ENCODE measurements at places on chromosomes 2 and 18. TPM values are rescaled to one million over a fixed set of nuclear protein-coding genes. Genes with fewer than 3 reads are reported as not detected.

Gene POTEJ
- total RNA-seq = not detected

Gene FIGN
- total RNA-seq = 3.1 TPM

Gene ZSWIM2
- total RNA-seq = not detected

Gene RGPD8
- 1.1 TPM for total RNA-seq

Gene ERCC3
- 32.4 TPM for total RNA-seq

Gene LAMA1
- 17.5 TPM for total RNA-seq

Gene AKAIN1
- total RNA-seq = not detected

Gene INHBB
- total RNA-seq = under 0.01 TPM

Gene ACMSD
- total RNA-seq = not detected

Gene RTP5
- not detected for total RNA-seq

Gene DCTN1
- 84.4 TPM for total RNA-seq

Gene PPIL3
- total RNA-seq = 18.5 TPM

Gene CPO
- total RNA-seq = 0.13 TPM

Gene ALPP
- not detected for total RNA-seq

Gene IL18RAP
- total RNA-seq = not detected

Gene CHRND
- total RNA-seq = not detected

Gene CRYGD
- not detected for total RNA-seq

Gene PRR30
- not detected for total RNA-seq

Gene DUSP11
- 14.0 TPM for total RNA-seq

Gene PPM1G
- total RNA-seq = 66.2 TPM

Gene POU3F3
- total RNA-seq = 0.98 TPM

Gene ARHGAP15
- not detected for total RNA-seq

Gene MEP1B
- total RNA-seq = not detected

Gene BOLL
- not detected for total RNA-seq

Gene TSGA10
- total RNA-seq = 1.6 TPM

Gene PIEZO2
- total RNA-seq = 5.3 TPM

Gene SLC5A7
- not detected for total RNA-seq

Gene TMEM17
- total RNA-seq = 2.8 TPM

Gene RTKN
- total RNA-seq = 39.1 TPM

Gene INHA
- total RNA-seq = 1.0 TPM

Gene DIS3L2
- 29.0 TPM for total RNA-seq

Gene UGT1A5
- not detected for total RNA-seq

Gene SPDYA
- total RNA-seq = not detected

Gene UBR3
- 11.3 TPM for total RNA-seq

Gene GALR1
- total RNA-seq = not detected

Gene DHRS9
- total RNA-seq = not detected

Gene SIGLEC15
- 29.2 TPM for total RNA-seq

Gene IL36G
- total RNA-seq = not detected

Gene OR6B3
- not detected for total RNA-seq

Gene MOGAT1
- total RNA-seq = not detected

Gene ARHGAP28
- 8.9 TPM for total RNA-seq

Gene CYP27C1
- total RNA-seq = 2.0 TPM

Gene LRRC30
- total RNA-seq = not detected

Gene CCDC102B
- total RNA-seq = 2.4 TPM

Gene REG3A
- not detected for total RNA-seq

Gene MBP
- 17.1 TPM for total RNA-seq

Gene C1QL2
- total RNA-seq = not detected

Gene ZAP70
- total RNA-seq = not detected

Gene EIF2AK2
- 9.9 TPM for total RNA-seq

Gene LBX2
- 6.7 TPM for total RNA-seq

Gene FSHR
- not detected for total RNA-seq

Data from mesangial cell (primary cell).